ENCODE measurements at places on chromosomes 4 and X.

DNA sequence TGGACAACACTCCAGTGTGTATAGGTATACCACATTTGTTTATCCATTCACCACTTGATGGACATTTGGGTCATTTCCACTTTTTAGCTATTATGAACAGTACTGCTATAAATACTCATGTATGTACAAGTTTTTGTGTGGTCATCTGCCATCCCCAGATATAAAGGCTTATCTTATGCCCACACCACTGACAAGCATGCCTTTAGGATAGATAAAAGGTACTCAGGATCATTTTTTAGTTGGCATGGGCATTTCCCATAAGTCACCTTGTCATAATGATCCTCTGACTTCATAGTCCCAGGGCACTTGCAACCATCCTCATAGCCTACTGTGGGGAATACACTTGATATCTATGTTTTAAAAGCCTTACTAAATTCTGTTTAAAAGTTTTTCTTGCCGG is 6.3 kb downstream of the AWAT1 start:
- no peak overlapping the region for H3K27ac ChIP-seq
- no peak overlapping the region for H3K4me3 ChIP-seq
- no peaks in the 10 kb centered on the region for H3K4me1 ChIP-seq
- no peak for DNase-seq
- H3K27me3 ChIP-seq, result no peaks in the 10 kb centered on the region
- H3K36me3 ChIP-seq, result no peaks in the 10 kb centered on the region

DNA sequence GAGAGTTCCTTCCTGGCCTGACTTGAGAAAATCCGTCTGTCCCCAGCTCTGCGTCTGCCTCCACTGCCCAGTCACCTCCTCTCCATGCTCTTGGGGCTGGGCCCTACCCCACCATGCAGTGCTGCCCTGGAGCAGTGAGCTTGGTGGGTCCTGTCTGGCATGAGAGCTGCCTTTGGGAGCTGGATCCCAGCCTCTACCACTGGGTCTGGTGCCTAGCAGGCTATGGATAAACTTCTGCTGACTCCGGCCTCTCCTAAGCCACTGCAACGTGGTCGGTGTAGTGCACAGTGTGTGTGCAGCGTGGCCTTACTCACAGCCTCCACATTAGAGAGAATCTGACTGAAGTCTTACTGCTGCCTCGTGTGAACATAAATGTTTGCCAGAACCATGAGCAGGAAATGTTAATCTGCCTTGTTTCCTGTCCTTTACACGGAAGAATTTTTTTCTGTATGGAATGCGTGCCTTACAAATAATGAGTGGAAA is 47.6 kb downstream of the HTT start:
- no peaks in the 10 kb centered on the region for H3K36me3 ChIP-seq
- H3K27me3 ChIP-seq, result no peaks in the 10 kb centered on the region
- H3K4me1 ChIP-seq, result peaks cover 26% of the 10 kb centered on the region
- no peak overlapping the region for H3K4me3 ChIP-seq
- DNase-seq, result no peak

GRCh38 chrX:71222929-71223328 is at the start of gene GJB1:
Gene GJB1 (plus strand): TSS chrX:71223224. CDS start chrX:71223708, 484 bp downstream.
- no peak for DNase-seq
- peaks cover 9% of the 10 kb centered on the region for H3K27me3 ChIP-seq
- no peak within 1 kb of the TSS for H3K27ac ChIP-seq
- H3K4me3 ChIP-seq, result no peak within 1 kb of the TSS

DNA sequence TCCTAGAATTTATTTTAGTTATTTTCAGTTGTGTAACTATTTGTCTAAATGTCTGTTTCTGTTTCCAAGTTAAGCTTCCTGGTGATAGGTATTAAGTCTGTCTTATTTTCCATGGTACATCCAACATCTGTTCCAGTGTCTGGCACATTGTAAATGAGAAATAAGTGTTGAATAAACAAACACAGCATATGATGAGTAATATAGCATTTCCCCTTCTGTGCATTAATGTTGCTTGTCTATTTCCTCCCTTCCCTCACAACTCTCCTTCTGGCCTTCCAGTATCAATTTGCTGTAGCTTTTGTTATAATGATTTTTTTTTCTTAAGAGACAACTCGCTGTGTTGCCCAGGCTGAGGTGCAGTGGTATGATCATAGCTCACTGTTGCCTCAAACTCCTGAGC is 36.1 kb downstream of the COPS4 start:
- no peaks in the 10 kb centered on the region for H3K4me1 ChIP-seq
- H3K27ac ChIP-seq, result no peak overlapping the region
- no peaks in the 10 kb centered on the region for H3K27me3 ChIP-seq
- H3K4me3 ChIP-seq, result no peak overlapping the region

GRCh38 chr4:82230306-82230705 is 143.5 kb downstream of the HNRNPD start:
- no peak for DNase-seq
- H3K27ac ChIP-seq, result no peak overlapping the region
- H3K27me3 ChIP-seq, result no peaks in the 10 kb centered on the region
- no peak overlapping the region for H3K4me3 ChIP-seq

DNA sequence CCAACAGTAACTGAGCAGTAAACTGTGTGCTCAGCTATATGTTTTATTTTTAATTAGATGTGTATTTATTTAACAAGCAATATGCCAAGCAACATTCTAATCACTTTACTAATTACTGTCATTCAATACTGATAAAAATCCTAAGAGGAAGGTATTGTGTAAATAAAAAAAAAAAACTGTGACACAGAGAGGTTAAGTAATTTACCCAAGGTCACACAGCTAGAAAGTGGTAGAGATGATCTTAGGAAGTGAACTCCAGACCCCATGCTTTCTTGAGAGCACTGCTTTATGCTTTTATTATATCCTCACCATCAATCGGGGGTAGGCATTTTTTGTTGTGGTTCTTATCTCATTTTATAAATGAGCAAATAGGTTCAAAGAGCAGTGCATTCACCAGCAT is 417.1 kb downstream of the RAB28 start:
- no peak overlapping the region for H3K4me3 ChIP-seq
- no peaks in the 10 kb centered on the region for H3K27me3 ChIP-seq
- H3K4me1 ChIP-seq, result no peaks in the 10 kb centered on the region
- DNase-seq, result no peak

GRCh38 chr4:79047316-79047715 is 108.1 kb upstream of the PAQR3 start:
- no peaks in the 10 kb centered on the region for H3K27me3 ChIP-seq
- peaks cover 25% of the 10 kb centered on the region for H3K4me1 ChIP-seq
- no peak overlapping the region for H3K27ac ChIP-seq
- no peak overlapping the region for H3K4me3 ChIP-seq

DNA sequence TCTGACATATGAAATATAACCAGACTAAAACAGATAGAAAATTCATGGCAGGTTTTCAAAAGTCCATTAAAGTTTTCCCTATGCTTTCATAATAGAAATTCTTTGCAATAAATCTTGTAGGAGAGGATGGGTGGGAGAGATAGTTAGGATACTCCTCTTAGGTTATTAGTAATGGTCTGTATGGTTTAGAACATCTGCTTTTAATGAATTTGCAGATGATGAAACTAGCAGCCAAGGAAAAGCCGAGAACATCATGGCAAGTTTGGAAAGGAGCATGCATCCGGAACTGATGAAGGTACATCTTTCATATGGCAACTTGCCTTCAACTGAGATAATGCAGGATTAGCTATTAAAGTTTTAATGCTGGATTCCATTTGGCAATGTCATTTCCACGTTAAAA is 70.7 kb downstream of the DOCK11 start:
- H3K27me3 ChIP-seq, result no peaks in the 10 kb centered on the region
- H3K36me3 ChIP-seq, result peaks cover 12% of the 10 kb centered on the region
- no peaks in the 10 kb centered on the region for H3K4me1 ChIP-seq
- H3K4me3 ChIP-seq, result no peak overlapping the region
- H3K27ac ChIP-seq, result no peak overlapping the region

GRCh38 chr4:174278467-174278866 is 5.0 kb downstream of the FBXO8 start:
- no peak for DNase-seq
- no peaks in the 10 kb centered on the region for H3K27me3 ChIP-seq
- H3K4me1 ChIP-seq, result peaks cover 36% of the 10 kb centered on the region
- no peak overlapping the region for H3K27ac ChIP-seq
- no peaks in the 10 kb centered on the region for H3K36me3 ChIP-seq
- H3K4me3 ChIP-seq, result no peak overlapping the region

GRCh38 chr4:81631958-81632441 is 160.3 kb upstream of the RASGEF1B start:
- H3K4me1 ChIP-seq, result no peaks in the 10 kb centered on the region
- DNase-seq, result no peak
- H3K27ac ChIP-seq, result no peak overlapping the region
- no peak overlapping the region for H3K4me3 ChIP-seq
- H3K27me3 ChIP-seq, result no peaks in the 10 kb centered on the region
- H3K36me3 ChIP-seq, result no peaks in the 10 kb centered on the region

DNA sequence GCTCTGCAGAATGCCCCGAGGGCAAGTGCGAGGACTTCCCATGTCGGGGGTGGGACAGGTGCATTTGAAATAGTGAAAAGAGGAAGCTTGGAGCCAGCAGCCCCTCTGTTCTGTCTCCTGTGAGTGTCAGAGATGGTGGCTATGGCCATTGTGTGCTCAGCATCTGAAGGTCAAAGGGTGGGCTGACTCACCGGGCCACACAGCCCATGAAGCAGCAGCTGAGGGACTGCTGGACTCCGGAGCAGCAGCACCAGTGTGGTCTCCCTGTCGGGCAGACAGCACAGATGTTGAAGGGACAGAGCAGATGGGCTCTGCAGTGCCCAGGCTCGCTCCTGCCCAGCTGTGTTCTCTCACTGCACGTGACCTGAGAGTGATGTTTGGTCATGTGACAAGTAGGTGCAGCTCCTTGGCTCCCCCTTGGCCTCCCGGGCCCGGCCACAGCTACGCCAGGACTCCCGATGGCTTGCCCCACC is 53.5 kb downstream of the TBC1D14 start:
- H3K36me3 ChIP-seq, result peaks cover 8% of the 10 kb centered on the region
- peak overlapping the region; percentile 82 for H3K27ac ChIP-seq

DNA sequence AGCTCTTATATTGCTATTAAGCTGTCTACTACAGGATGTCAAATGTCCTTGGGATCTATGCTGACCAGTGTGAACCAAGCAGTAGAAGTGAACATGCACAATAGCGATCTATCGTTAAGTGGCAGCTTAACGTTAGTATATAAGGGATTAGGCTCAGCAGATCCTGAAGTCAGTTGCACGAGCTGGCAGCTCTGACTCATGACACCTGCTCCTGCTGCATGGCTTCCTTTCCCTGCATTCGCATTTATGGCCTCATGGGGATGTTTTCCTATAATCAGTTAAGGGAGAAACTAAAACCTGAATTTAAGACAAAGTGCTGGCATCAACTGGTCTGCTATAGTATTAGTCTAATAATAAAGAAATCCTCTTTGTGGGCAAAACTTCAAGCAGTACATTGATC is 12.7 kb upstream of the MCUB start:
- H3K4me1 ChIP-seq, result no peaks in the 10 kb centered on the region
- DNase-seq, result no peak
- H3K4me3 ChIP-seq, result no peak overlapping the region
- H3K27me3 ChIP-seq, result no peaks in the 10 kb centered on the region
- peaks cover 53% of the 10 kb centered on the region for H3K36me3 ChIP-seq
- no peak overlapping the region for H3K27ac ChIP-seq

- H3K4me3 ChIP-seq, result no peak within 1 kb of the TSS
- peaks cover 9% of the 10 kb centered on the region for H3K27me3 ChIP-seq
- DNase-seq, result no peak
- H3K4me1 ChIP-seq, result no peaks in the 10 kb centered on the region
- no peaks in the 10 kb centered on the region for H3K36me3 ChIP-seq
These were observed at the start of gene PRRG3 for GRCh38 chrX:151694661-151695582. Gene PRRG3 (plus strand): TSS chrX:151695458. CDS start chrX:151698815, 3,357 bp downstream.

GRCh38 chrX:80808881-80809411 is 731 bp downstream of the BRWD3 start:
- peak overlapping the region; percentile 47 for H3K4me3 ChIP-seq
- no peaks in the 10 kb centered on the region for H3K4me1 ChIP-seq
- no peak for DNase-seq
- H3K27me3 ChIP-seq, result no peaks in the 10 kb centered on the region
- no peaks in the 10 kb centered on the region for H3K36me3 ChIP-seq

DNA sequence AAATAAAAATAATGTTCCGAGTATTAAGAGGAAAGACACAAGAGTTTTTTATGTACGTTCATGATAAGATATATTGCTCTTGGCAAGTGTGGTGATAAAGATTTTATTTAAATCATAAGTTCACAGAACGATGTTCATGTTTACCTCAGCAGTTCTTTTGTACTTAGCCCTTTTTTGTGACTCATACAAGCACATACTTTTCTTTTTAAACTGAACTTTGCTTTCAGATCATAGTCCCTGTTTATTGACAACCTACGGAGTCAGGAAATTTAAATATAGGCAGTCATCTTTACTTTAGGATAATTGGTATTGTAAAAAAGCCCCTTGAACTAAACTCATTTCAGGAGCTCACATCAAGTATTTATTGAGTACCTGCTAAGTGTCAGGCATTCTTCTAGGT is 1.3 kb upstream of the CTSO start:
- no peak overlapping the region for H3K4me3 ChIP-seq
- H3K27ac ChIP-seq, result no peak overlapping the region
- DNase-seq, result no peak
- no peaks in the 10 kb centered on the region for H3K4me1 ChIP-seq

DNA sequence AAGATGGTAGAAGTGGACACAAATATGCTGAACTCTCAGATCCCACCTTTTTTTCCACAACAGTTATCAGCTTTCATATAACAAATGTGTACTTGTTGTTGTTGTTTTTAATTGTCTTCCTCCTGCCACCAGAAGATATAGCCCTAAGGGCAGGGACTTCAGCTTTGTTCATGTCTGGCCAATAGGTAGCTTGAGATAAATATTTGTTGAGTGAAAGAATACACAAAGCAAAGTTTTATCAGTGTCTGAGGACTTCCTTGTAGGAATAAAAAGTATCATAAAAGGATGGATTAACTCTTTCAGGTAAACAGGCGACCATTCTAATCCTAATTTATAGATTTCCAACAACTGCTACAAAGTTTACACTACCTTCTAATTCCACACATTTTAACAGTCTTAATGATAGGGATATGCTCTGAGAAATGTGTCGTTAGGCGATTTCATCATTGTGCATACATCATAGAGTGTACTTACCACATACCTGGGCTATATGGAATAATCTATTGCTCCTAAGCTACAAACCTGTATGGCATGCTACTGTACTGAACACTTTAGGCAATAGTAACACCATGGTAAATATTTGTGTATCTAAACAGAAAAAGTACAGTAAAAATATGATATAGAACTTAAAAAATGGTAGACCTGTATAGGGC is 186.1 kb downstream of the ATOH1 start:
- no peaks in the 10 kb centered on the region for H3K4me1 ChIP-seq
- no peak overlapping the region for H3K4me3 ChIP-seq
- H3K27me3 ChIP-seq, result no peaks in the 10 kb centered on the region
- H3K36me3 ChIP-seq, result no peaks in the 10 kb centered on the region

DNA sequence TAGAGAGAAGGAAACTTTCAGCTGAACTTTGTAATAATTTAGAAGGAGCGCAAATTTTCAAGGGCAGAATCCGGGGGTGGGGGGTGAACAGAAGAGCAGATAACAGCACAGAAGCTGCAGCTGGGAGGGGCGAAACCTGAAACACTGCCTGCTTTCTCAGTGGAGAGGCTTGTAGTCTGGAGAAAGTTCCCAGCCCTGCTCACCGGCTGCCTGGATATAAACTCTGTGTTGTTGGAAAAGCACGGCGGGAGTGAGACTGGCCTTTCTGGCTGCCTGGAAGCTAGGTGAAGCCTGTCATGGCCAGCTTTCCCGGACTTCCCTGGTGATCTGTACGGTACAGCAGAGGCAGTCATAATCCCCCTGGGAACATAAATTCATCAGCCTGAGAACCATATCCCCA is 1352.1 kb upstream of the DIAPH2 start:
- H3K4me1 ChIP-seq, result no peaks in the 10 kb centered on the region
- no peak overlapping the region for H3K4me3 ChIP-seq
- H3K27ac ChIP-seq, result no peak overlapping the region
- H3K36me3 ChIP-seq, result no peaks in the 10 kb centered on the region
- DNase-seq, result no peak

- DNase-seq, result no peak
- no peaks in the 10 kb centered on the region for H3K27me3 ChIP-seq
These were observed 62.3 kb upstream of the PGRMC2 start for GRCh38 chr4:128349921-128350320.

Data from tibial nerve (tissue), 4 donors.